ENCODE measurements at places on chromosomes 1 and 21.

DNA sequence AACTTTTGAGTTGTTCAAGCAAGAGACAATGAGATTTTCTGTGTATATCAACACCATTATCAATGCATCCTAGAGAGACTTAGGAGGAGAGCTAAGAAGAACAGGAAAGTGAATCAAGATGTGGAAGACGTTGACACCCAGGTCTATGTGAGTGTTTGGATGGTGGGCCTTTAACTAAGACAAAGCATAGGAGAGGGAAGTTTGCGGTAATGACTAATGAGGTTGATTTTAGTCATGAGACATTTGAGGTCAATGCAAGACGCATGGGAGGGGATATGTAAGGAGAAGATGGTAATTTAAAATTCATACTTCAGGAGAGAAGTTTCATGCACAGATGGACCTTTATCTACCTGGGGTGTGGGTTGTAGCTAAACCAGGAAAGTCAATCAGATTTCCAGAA, 269.6 kb downstream of the VAV3 start:
- H3K27me3 ChIP-seq = no peaks in the 10 kb centered on the region
- no peaks in the 10 kb centered on the region for H3K36me3 ChIP-seq
- DNase-seq = peak; percentile 76
- no peak overlapping the region for H3K4me3 ChIP-seq

DNA sequence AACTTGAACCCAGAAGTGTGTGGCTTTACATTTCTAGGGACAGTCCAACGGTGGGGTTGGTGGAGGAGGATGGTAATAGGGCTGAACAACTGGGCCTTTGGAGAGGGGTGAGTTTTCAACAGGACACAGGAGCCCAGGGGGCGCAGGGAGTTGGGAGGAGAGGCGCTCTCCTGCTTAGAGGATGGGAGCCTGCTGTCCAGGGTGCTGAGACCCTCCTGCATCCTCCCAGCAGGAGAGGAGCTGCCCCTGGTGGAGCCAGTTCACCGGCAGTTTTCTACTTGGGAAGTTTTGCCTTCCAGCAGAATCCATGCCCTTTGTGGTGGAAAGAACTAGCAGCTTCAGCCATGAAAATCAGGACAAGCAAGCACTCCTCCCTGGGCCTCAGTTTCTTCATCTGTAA, 8.6 kb downstream of the KCNC4 start:
- H3K4me3 ChIP-seq = no peak overlapping the region
- peaks cover 16% of the 10 kb centered on the region for H3K27me3 ChIP-seq
- no peaks in the 10 kb centered on the region for H3K36me3 ChIP-seq
- DNase-seq = no peak
- H3K27ac ChIP-seq = no peak overlapping the region

- no peak overlapping the region for H3K27ac ChIP-seq
- no peak overlapping the region for H3K4me3 ChIP-seq
- peak; percentile 18 for DNase-seq
- no peaks in the 10 kb centered on the region for H3K36me3 ChIP-seq
These were observed 28.4 kb downstream of the ACP6 start for GRCh38 chr1:147641695-147642592.

GRCh38 chr1:70083519-70083918, 121.9 kb downstream of the LRRC40 start:
- H3K27me3 ChIP-seq = no peaks in the 10 kb centered on the region
